NCI-H187 (cell line): ENCODE measurements at places on chromosomes 4 and X.

- no peak for DNase-seq
These were observed 30.4 kb downstream of the DRD5 start for GRCh38 chr4:9811806-9812205.

GRCh38 chrX:139766545-139766983 lies 58.6 kb upstream of the MCF2 start:
- DNase-seq, result no peak

DNA sequence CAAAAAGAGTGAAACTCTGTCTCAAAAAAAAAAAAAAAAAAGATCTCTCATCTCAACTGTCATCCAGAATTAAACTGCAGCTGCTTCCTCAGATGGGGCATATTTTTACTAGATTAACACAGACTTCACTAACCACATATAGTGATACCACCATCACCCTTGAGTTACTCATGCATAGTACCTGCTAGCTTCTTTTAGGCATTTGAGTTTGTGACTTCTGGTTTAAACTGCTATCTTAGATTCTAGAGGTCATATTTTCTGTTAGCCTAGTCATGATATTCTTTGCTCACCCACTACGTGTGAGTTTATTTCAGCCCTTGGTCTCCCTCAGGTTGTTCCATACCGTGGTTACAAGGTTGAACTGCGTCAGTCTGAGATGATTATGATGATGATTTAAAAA lies 154.9 kb upstream of the BMP3 start:
- DNase-seq, result no peak

DNA sequence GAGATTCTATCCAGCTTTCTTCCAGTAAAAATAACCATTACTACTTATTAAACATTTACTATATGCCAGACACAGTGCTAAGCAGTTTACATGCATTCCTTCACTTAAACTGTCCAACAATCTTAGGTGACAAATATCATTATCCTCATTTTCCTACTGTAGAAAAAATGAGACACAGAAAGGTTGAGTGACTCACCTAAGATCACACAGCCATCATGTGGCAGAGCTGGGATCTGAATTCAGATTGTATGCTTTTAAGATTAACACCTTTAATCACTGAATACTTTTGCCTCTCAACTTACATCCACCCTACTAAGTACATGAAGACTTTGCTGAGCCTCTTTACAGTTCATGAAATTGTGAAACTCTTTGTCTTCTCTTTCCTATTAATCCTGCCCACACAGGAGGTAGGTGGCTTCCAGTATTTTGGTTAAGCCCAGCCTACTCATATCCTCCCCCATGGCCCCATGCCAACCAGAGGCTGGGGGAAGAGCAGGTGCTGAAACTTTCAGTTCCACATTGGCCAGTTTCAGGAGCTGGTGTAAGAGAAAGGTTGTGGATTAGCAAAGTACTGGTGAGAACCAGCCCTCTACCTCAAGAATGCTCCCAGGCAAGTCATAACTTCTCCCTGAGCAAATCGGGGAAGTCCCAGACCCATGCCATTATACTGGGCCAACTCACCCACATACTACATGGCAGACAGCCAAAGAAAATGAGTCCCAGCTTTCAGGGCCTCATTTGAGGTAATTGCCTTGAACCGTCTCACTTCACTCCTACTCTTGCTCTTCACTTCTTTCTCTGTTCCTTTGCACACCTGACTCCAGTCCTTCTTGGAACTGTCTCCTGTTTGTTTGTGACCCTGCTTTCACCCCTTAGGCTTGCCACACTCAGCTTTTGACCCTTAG lies 211.1 kb downstream of the GUCY2F start:
- no peak for DNase-seq

- DNase-seq, result no peak
These were observed 219.3 kb upstream of the FTHL17 start for GRCh38 chrX:31291131-31291530.

GRCh38 chr4:186820391-186820891 lies 96.8 kb upstream of the FAT1 start:
- no peak for DNase-seq

DNA sequence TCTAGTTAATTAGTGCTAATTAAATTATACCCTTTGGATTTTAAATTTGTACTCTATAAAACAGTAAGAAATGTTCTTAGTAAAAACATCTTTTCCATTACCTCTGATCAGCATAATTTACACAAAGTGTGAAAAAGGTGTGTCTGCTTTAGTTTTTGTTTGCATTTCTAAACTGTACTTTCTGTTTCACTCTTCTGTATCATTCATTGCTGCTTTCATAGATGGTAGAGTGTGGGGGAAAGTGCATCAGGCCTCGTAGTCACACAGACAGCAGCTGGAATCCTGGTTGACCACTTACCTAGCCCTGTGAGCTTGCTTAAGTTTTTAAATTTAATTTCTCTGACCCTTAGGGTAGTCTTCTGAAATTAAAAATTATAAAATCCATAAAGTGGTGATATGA lies 275.4 kb upstream of the PITX2 start:
- DNase-seq, result no peak

- no peak for DNase-seq
These were observed 178.2 kb downstream of the GBA3 start for GRCh38 chr4:22870847-22871449.

GRCh38 chr4:6764976-6765620 lies 17.4 kb upstream of the KIAA0232 start:
- no peak for DNase-seq

DNA sequence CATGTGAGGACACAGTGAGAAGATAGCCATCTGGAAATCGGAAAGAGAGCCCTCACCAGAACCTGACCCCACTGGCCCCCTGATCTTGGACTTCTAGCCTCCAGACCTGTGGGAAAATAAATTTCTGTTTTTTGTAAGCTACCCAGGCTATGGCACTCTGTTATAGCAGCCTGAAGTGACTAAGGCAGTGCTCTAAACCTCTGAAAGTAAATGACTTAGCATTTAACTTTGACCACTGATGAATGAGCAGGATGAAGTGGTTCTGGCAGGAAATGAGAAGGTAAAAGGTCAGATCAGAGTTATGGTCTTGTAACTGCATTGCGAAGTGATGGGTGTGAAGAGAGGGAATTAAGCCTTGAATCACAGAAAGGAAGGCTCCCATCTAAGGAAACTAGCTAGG lies 17.0 kb downstream of the GPAT3 start:
- DNase-seq, result no peak

GRCh38 chrX:130916636-130917422 lies 13.8 kb upstream of the ENOX2 start:
- no peak for DNase-seq

- DNase-seq, result no peak
These were observed 563.4 kb downstream of the DACH2 start for GRCh38 chrX:86711531-86712180.

DNA sequence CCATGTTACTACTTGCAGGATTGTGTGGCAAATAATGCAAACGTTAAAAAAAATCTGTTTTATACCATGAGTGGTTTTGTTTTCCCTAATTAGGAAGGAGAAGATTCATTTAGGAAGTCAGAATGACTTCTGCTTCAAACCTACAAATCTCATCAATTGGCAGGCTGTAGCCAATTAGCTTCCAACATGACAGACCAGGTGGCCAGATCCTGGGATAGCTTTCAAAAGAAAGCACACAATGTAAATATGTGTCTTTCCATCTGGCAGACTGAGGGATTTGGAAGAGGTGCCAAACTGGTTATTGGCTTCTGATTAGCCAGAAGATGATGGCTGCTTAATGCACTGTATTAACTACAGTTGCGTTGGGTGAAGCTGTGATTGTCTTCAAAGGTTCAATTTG lies 432.8 kb downstream of the ANKRD50 start:
- no peak for DNase-seq

GRCh38 chr4:170124406-170124805 lies 34.6 kb upstream of the AADAT start:
- DNase-seq, result no peak

GRCh38 chrX:6228720-6229119 lies at the start of gene NLGN4X:
NLGN4X (minus strand) TSS chrX:6228867; CDS start chrX:6151466, 77,401 bp downstream.
- no peak for DNase-seq

DNA sequence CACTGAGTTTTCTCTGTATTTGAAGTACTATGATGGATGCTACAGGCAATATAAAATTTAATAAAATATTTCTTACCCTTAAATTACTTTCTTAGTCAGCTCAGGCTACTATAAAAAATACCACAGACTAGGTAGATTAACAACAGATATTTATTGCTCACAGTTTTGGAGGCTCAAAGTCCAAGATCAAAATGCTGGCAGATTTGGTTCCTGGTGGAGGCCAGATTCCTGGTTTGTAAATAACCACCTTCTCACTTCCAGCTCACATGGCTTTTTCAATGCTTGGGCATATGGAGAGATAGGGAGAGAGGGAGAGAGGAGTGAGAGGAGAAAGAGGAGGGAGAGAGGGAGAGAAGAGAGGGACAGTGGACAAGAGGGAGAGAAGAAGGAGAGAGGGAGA lies 24.5 kb upstream of the PACRGL start:
- DNase-seq, result no peak

DNA sequence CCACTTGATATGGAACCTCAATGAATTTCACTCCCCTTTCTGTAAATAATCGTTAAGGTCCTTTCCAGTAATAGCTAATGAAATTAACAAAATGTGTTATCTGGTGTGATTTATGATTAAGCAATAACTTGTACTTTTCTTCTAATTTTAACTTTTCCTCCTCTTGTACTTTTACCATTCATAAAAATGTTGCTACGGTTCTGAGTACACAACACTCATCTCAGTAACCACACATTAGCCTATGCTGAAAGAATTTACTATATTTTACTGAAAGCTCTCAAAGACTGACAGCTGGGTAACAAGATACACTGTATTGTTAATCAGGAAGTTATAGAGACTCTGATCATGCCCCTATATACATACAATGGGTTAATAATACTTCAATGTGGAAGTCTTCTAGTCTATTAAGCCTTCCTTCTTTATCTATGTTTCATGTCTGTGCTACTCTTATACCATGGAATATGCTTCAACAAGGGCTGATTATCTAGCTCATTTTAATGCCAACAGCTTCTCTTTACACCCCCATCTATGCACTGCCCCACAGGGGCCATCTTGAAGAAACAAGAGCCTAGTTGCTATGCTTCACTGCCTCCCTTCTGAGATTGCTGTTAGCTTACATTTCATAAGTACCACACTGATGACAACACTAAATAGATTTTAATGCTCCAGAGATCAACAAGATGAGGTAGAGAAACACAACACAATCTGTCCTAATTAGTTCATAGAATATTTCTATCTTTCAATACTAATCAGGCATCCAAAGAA lies 39.1 kb downstream of the LAMP2 start:
- DNase-seq, result no peak

DNA sequence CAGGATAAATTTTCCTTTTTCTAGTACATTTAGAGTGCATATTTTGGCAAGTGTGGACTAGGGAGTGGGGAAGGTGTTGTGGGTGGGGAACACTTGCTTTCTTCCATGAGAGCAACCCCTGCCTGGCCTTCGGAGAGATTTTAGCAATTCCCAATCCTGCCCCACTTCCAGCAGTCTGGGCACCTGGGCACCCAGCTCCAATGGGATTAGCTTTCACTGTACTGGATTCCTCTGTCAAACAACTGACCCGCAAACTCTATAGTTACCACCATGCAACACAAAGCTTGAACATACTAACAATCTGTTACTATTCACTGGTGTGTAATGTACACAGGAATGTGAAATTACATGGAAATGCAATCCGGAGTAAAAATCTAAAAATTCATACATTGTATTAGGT lies 50.3 kb downstream of the SH3RF1 start:
- DNase-seq, result no peak

- DNase-seq, result no peak
These were observed 100.0 kb upstream of the STX18 start for GRCh38 chr4:4641661-4642495.

- DNase-seq, result no peak
These were observed at the start of gene PLAC8 for GRCh38 chr4:83114576-83114975. PLAC8 (minus strand) TSS chr4:83114729; CDS start chr4:83107921, 6,808 bp downstream.

DNA sequence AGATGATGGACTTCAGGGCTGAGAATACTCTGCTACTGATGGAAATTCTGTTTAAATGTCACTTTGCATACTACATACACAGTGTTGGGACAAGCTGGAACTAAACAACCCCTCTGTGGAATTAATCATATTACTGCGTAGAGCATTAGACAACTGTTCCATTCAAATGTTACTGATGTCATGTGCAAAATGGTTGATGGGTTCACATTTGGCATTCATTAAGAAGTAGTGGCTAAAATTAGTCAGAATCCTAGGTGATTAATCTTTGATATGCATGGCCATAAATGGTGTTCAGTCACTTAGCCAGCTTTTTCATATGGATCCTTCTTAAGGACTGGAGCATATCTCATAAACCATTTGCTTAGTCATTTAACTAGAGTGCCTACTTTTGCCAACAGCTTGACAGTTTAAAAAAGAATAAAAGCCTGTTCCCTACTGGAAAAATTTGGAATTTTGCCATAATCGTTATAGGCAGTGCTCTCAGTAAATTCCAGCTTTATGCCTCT lies 105.2 kb downstream of the RNF150 start:
- peak; percentile 21 for DNase-seq

DNA sequence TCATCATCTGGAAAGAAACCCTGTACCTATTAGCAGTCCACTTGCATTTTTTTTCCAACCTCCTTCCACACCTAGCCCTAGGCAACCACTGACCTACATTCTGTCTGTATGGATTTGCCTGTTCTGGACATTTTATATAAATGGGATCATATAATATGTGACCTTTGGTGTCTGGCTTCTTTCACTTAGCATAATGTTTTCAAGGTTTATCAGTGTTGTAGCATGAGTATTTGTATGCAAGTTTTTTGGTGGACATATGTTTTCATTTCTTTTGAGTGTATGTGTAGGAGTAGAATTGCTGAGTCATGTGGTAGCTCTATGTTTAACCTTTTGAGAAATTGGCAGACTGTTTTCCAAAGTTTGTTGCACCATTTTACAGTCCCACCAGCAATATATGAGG lies 198.6 kb downstream of the CEP135 start:
- DNase-seq, result no peak

GRCh38 chrX:434946-435345 lies 48.2 kb upstream of the PPP2R3B start:
- no peak for DNase-seq

GRCh38 chr4:20178902-20179576 lies 72.7 kb upstream of the SLIT2 start:
- DNase-seq, result no peak

DNA sequence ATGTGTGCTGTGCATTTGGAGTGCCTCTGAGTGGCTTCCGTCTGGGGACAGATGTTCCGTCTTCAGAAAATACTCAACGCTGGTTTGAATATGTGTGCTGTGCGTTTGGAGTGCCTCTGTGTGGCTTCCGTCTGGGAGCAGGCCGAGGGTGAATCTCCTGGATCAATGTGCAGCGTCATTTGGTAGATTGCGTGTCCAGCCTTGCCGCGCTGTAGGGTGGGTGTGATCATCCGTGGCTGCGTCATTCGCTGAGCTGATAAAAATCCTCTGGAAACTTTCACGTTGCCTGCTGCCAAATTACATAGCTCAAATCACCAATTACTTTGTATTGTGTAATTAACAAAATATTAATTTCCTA lies 12.1 kb downstream of the UVSSA start:
- peak; percentile 20 for DNase-seq

- no peak for DNase-seq
These were observed 325.0 kb upstream of the EMCN start for GRCh38 chr4:100842856-100843255.

GRCh38 chr4:8893624-8894423 lies 22.2 kb upstream of the HMX1 start:
- no peak for DNase-seq
